ENCODE measurements at places on chromosomes 2 and 18.

- DNase-seq, result no peak
Measured at GRCh38 chr18:24797981-24798380, 337.5 kb downstream of the HRH4 start.

DNA sequence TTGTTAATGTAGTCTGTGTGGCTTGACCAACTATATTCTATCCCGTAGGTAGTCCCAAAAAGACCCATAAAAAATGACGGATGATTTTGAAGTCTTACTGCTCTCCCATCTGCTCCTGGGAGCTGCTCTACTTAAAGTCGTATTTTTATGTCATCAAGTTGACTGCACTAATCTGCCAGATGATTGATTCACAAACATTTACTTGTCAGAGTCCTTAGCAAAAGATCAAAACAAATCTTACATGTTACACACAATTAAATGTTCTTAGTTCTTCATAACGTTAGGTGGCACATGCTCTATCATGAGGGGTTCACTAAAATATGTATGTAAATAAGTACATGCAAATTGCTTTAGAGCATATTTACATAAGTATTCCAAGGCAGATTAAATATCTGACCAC lies 498.3 kb upstream of the LRRTM4 start:
- DNase-seq, result no peak

DNA sequence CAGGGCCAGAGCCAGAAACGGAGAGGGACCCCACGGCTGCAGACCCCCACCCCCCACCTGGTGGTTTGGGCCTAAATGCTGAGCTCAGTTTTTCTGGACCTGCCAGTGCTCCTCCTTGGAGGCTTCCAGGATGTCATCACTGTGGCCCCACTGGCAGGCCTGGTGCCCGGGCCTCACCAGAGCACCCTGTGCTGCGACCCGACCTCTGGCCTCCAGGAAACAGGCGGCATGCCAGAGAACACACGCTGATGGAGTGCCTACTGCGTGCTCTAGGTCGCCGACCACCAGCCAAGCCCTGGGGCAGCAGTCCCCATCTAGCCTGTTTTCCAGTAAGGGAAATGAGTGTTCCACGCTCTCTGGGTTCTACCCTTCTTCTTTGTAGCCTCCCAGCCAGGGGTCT lies 33.8 kb downstream of the HS6ST1 start:
- no peak for DNase-seq

- DNase-seq, result no peak
Measured at GRCh38 chr2:29520001-29520400, 401.4 kb downstream of the ALK start.

DNA sequence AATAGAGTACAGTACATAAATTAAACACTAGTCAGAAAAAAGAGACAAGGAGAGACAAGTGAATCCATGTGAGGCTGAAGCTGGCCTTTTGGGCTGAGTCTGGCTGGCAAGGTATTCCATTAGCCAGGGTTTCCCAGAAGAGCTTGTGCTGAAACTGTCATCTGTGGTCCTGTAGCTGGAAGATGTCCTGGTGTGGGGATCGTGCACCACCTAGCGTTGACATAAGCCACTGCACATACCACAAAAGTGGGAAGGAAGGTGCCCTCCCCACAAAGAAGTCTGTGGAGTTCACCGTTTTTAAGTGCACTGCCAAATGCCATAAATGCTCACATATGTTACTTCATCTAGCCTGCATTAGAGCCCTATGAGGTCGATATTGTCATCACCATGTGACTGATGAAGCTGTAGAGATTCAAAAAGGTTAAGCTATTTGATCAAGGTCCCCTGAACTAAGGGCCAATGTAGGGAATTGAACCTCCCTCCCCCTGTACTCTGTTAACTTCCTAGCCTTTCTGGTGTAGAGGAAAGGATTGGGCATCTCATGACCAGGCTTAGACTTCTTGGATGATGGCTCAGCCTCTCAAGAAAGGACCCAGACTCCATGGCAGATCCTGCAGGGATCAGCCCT lies 31.9 kb upstream of the GALNT14 start:
- peak; percentile 28 for DNase-seq

Data from cerebellar nuclear complex (tissue), 1 donor.